NCI-H748 treated with DMSO at 0.1 percent for 48 hours (cell line): ENCODE measurements at places on chromosomes 16 and 17.

DNA sequence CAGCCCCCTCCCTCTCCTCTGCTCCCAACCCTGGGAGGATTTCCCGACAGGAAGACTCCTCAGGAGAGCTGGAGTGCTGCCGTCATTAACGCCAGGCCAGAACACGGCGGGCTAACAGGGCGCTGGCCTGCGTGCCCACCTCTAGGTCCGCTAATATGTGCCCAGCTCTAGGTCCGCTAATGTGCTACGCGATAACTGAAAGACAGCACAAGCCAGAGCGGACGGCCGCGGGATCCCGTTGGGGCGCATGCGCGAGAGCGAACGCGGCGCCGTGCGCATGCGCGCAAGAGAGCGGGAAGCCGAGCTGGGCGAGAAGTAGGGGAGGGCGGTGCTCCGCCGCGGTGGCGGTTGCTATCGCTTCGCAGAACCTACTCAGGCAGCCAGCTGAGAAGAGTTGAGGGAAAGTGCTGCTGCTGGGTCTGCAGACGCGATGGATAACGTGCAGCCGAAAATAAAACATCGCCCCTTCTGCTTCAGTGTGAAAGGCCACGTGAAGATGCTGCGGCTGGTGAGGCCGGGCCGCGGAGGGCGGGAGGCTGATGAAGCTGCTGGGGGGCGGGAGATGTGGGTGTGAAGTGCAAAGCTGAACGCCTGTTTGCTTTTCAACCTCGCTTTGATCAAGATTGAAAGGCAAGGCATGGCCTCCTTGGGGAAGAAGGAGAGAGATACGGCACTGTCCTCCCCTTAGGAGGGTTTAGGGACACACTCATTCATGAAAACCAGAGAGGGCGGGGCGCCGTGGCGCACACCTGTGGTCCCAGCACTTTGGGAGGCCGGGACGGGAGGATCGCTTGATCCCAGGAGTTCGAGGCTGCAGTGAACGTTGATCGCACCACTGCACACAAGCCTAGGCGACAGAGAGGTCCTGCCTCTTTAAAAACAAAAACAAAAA is at the start of gene CKLF:
CKLF (plus strand) TSS at position 291 of the 892 bp plus-strand sequence; CDS start at position 431, 140 bp downstream.
- DNase-seq: peak; percentile 73

DNA sequence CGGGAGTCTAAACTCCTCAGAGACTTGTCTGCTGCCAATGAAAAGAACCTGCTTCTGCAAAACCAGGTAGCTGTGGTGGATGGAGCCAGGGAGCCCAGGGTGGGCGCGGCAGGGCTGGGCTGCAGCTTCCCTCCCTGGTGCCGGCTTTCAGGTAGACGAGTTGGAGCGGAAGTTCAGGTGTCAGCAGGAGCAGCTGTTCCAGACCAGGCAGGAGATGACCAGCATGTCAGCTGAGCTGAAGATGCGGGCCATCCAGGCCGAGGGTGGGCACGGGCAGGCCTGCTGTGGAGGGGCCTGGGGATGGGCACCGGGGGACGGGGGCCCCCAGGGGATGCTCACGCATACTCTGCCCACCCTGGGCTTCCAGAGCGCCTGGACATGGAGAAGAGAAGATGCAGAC is 3.2 kb upstream of the RAC3 start:
- no peak for DNase-seq

DNA sequence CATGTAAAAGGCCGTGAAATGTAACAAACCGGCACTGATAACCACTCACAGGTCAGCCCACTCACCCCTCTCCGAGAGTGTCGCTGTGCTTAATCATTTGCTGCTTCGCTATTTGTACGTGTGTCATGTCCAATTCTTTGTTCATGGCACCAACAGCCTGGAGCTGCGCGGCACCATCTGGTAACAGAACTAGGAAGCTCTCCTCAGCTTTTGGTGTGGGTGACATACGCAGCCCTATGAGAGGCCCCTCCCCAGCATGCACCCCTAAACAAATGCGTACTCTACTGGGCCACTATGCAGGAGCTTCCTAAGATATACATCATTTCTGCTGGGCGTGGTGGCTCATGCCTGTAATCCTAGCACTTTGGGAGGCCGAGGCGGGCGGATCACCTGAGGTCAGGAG is 2.3 kb upstream of the PECAM1 start:
- DNase-seq: no peak

DNA sequence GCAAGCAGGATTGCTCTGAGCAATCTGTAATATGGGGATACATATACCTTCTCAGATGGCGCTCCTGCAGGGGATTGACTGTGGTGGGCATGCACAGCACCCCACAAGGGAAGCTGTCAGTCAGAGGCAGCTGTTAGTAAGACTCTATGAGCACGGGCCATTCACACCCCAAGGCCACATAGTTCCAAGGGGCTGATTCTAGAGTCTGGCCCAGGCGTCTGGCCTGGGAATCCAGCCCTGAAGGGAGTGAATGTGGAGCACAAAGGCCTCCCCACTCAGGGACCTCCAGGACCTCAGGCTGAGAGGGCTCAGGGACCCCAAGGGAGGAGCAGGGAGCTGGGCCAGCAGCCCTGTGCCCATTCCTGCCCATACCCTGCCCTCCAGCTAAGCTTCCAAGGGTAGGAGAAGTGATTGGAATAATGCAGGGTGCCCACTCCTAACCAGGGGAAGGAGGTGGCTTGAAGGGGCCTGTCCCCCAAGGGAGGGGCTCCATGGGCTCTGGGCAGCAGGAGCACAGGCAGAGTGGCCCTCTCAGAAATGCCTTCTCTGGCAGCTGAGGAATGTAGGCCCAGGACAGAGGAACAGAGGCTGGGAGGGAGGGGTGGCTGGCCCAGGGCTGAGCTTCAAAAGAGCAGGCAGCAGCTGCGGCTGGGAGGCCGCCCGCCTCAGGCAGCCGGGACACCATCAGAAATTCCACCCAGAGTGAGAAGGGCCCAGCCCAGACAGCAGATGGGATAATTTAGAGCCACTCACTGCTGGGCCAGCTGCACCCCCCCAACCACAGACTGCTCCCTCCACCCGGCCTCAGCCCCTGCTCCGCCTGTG is 48.9 kb upstream of the MRPS23 start:
- no peak for DNase-seq

DNA sequence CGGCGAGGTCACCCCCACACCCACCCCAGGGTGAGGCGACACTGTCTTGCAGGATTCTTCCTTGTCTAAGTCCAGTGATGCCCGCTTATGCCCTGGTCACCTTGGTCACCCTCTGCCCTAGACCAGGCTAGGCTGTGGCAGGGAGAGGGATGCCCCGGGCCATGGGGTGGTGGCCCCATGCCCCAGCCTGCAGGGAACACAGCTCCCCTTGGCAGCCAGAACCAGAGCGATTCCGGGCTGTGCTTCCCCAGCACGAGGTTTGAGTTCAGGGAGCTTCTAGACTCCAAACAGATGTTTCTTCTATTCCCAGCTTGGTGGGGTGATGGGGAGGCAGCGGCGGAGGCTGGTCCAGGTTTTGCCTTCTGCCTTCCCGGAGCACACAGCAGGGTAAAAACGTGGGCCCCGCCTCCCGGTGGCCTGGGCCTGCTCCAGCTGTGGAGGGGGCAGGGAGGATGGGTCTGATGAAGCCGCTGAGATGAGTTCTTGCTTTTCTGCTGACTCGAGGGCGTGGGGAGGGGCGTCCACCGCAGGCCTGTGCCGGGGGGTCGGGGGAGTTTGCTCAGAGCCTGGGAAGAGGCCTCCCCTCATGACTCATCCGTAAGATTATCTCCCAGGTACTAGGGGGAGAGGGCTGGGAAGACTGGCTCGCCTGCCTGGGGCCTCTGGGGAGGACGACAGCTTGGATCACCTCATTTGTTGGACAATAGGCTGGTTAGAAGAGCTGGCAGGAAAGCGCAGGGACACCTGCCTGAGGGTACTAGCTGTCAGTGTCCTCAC is 15.4 kb downstream of the SMTNL2 start:
- DNase-seq: no peak

- DNase-seq: no peak
Observed at GRCh38 chr16:78444-79150, 572 bp downstream of the MPG start.

DNA sequence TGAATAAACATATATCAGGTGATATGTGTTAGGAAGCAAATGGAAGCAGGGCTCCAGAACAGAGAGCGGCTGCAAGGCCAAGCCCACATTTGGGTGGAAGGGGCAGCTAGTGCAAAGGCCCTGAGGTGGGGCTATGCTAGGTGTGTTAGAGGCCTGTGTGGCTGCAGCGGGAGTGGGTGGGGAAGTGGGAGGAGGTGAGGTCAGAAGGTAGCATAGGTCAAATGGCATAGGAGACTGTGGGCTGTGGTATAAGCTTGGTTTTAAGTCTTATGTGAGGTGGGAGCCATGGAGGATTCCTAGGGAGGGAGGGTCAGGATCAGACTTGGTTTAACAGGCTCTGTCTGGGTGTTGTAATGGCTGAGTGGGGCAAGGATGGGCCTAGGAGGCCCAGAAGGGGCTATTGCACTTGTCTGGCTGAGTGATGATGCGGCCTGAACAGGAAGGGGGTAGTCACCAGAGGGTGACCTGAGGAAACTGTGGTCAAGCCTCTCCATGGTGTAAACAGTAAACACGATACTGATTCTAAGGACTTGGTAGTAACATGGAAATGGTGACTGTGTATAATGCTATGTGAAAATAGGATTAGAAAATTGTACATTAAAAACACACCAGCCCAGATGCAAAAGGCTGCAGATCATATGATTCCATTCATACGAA is 31.1 kb downstream of the RAI1 start:
- no peak for DNase-seq

DNA sequence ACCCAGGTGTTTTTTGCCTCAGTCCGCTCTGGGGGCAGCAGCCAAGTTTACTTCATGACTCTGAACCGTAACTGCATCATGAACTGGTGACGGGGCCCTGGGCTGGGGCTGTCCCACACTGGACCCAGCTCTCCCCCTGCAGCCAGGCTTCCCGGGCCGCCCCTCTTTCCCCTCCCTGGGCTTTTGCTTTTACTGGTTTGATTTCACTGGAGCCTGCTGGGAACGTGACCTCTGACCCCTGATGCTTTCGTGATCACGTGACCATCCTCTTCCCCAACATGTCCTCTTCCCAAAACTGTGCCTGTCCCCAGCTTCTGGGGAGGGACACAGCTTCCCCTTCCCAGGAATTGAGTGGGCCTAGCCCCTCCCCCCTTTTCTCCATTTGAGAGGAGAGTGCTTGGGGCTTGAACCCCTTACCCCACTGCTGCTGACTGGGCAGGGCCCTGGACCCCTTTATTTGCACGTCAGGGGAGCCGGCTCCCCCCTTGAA is 2.1 kb upstream of the C17orf107 start:
- DNase-seq: no peak

DNA sequence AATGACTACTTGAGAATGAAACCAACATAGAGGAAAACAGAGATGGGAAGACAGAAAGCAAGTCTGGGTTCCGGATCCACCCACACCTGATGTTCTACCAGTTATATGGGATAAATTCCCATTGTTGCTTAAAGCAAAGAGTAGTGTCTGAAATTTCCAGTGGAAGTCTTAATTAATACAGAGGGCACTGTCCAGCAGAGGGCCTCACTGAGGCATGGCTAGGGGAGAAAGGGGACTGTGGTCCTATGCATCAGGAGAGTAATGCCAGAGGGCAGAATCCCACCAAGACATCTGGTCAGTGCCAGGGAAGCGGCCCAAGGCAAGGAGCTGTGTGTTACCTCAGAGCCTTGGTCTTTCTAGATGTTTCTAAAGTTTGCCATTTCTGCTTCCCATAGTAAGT is 7.5 kb upstream of the UMOD start:
- no peak for DNase-seq

DNA sequence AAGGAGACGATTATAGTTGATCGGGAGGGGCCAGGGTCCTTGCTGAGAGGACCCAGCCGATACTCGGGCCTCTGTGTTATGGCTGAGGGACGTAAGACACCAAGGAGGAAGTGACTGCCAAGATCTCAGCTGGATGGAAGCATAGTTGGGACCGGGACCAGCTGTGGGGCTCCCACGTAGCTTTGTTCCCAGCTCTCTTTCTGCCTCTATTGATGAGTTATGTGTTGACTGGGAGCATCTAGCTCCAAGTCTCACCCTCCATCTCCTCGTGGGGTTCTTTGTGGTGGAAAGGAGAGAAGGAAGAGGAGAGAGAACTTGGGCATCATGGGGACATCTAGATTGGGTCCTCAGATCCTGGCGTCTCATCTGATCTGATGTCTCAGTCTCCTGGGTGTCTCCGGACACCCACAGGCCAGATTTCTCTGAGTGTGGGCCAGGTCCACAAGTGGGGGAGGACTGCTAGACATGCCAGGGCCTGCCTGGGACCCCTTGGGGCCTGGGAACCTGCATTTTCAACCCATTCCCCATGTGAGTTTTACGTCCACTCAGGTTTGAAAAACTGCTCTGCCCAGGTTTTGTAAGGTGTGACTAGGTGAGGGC is 1.0 kb downstream of the MGRN1 start:
- no peak for DNase-seq

- peak; percentile 26 for DNase-seq
Observed at GRCh38 chr17:48052956-48053757, 5.0 kb downstream of the NFE2L1 start.

DNA sequence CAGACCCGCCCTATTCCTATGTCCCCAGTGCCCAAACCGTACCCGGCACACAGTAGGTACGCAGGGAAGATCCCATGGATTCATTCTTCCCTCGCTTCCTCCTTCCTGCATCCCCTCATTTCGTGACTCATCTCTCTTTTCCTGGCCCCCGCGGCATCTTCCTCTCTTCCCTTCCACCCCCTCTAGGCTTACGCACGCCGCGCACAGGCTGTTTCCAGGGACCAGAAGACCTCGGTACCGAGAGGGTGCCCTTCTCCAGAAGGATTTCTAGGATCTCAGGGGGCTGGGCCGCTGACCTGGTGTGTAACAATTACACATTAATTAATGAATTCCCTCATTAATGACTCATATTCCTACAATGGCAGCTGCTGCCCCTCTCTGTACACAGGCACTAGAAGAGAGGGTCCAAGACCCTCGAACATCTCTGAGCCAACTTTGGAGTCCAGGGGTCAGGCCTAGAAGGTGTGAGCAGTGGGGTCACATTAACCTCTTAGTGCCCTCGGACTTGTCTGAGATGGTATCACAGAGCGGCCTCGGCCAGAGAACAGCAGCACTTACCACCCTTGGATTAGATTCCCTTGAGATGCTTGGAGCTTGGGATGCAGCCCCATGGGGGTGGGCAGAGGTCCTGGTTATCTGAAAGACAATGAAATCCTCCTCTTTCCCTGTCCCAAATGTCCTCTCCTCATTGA is 16.8 kb upstream of the PLLP start:
- DNase-seq: no peak

GRCh38 chr17:40343219-40344119 is 21.1 kb downstream of the GJD3 start:
- DNase-seq: no peak

- DNase-seq: no peak
Observed at GRCh38 chr16:35678-36305, 17.6 kb downstream of the POLR3K start.

- DNase-seq: no peak
Observed at GRCh38 chr17:54882950-54883349, 17.7 kb upstream of the TOM1L1 start.

- peak; percentile 26 for DNase-seq
Observed at GRCh38 chr17:31373150-31374093, 18.1 kb upstream of the RAB11FIP4 start.

GRCh38 chr17:31073411-31073810 is 21.4 kb upstream of the NF1 start:
- DNase-seq: no peak

DNA sequence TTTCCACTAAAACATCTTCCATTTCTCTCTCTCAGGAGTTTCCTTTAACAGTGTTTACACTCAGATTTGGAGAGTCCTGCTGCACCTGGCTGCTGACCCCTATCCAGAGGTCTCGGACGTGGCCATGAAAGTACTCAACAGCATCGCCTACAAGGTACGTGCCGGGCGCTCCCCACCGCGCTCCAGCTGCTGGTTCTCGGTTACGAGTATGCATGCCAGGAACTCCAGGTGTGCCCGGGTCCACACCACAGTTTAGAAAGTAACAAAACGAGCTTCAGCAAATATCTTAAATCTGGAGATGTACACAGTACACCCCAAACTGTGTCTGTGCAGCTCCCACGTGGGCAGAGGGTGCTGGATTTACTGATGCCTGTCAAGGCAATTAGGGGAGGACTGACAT is 82.9 kb upstream of the CHMP6 start:
- DNase-seq: no peak
